EH (cell line): ENCODE measurements at places on chromosomes 1 and 21.

- DNase-seq = no peak
Measured at GRCh38 chr1:93733340-93733739, 51.7 kb upstream of the BCAR3 start.

DNA sequence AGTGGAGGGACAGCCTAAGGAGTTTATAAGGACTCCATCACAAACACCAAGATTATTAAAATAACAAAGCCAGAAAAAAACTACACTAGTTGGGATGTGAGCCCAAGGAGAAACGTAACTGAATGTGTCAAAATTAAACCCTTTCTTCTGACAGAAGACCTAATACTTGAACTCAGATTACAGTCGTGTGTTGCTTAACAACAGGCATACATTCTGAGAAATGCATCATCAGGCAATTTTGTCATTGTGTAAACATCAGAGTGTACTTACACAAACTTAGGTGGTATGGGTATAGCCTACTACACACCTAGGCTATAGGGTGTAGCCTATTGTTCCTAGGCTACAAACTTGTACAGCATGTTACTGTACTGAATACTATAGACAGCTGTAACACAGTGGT lies 23.4 kb downstream of the DSTYK start:
- DNase-seq = no peak

DNA sequence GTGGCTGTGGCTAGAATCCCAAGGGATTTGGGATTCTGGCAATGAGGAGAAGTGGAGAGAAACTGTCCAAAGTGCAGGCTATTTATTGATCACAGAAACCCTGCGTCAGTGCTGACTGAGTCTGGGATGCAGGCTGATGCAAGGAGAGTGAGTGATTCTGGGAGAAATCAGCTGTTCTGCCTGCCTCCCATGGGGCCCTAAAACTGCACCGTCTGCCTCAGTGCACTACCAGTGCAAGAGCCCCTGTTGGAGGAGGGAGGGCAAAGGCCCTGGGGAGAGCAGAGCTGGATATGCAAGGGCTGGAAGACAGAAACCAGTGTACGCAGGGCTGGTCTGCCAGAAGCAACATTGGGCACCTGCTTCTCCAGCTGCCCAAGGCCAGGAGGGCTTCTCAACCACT lies 42.6 kb downstream of the C1orf198 start:
- DNase-seq = no peak

- peak; percentile 35 for DNase-seq
Measured at GRCh38 chr1:74534241-74534640, 21.8 kb upstream of the LRRC53 start.

DNA sequence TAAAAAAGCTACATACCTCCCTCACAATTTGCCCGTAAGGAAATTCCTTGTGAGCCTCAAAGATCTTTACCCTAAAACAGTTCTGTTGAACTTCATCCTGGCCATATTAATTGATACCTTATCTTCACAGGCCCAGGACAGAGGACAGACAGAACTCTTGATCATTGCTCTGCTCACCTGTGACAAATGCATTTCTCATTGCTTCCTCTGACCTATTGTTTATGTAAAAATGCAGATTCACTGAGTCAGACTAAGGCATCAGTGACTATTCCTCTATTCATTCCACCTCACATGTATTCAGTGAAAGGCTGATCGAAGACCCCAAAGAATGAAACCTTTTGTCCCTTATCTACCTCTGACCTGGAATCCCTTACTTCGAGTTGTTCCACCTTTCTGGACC lies 61.0 kb downstream of the BACH1 start:
- no peak for DNase-seq

DNA sequence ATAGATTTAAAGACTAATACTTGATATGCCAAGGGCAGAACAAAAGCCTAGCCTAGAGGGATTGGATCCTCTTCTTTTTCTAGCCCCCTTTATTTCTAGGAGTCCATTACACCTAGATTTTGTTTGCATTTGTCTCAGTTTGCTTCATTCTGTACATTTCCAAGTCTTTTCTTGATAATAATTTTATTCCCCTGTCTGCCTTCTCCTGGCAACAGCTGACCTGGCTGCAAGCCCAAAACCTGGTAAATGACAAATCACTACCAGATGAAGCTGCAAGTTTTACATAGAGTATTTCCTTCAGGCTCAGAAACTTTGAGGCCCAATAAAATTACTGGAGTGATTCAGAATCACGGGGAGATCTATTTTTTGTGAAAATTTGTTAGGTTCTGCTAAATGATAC lies 36.5 kb upstream of the LHX8 start:
- peak; percentile 74 for DNase-seq
